ENCODE measurements at places on chromosomes 4 and X.
A peak's percentile ranks its signal among the peaks of the same experiment; 100 is the strongest.

- DNase-seq = no peak
Measured at GRCh38 chr4:150023489-150023888, 54.8 kb upstream of the DCLK2 start.

DNA sequence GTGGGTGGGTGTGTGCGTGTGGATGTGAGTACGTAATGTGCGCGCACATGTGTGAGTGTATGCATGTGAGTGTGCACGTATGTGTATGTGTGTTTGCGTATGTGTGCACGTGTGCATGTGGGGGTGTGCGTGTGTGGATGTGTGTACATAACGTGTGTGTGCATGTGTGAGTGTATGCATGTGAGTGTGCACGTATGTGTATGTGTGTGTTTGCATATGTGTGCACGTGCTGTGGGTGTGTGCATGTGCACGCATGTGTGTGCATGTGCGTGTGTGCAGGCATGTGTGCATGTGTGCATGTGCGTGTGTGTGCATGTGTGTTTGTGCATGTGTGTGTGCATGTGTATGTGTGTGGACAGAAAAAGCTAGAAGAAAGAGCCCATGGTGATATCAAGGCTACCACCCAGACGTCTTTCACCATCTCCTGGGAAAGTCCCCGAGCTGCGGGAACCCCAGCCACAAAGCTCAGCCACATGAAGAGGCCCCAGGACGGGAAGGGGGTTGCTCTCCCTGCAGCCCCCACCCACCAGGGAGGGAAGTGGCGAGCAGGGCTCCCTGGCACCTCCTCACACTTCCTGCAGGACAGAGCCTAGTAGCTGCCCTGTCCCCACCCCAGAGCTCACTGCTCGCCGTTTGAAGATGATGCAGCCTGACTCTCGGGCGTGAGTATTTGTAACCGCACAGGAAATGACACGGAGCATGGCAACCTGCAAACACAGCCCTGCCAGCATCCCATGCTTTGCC, 108.3 kb downstream of the DCTD start:
- peak; percentile 85 for DNase-seq

DNA sequence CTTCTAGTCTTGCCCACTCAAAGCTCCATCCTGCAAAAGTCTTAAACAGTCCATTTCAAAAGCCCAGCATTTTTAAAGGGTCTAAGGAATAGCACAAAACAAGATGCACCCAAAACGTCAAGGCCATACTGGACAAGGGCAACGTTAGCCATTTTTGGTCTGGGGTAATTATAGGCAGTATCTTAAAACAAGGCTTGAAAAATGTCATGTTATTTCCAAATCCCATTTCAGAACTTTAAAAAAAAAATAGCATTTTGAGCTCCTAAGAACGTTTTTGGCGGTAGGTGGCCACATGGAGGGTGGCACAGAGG, 584 bp upstream of the TMEM165 start:
- DNase-seq = no peak

GRCh38 chrX:134764202-134764785, 106.0 kb upstream of the PLAC1 start:
- peak; percentile 14 for DNase-seq

- no peak for DNase-seq
Measured at GRCh38 chrX:46759645-46759974, 692 bp upstream of the SLC9A7 start.

DNA sequence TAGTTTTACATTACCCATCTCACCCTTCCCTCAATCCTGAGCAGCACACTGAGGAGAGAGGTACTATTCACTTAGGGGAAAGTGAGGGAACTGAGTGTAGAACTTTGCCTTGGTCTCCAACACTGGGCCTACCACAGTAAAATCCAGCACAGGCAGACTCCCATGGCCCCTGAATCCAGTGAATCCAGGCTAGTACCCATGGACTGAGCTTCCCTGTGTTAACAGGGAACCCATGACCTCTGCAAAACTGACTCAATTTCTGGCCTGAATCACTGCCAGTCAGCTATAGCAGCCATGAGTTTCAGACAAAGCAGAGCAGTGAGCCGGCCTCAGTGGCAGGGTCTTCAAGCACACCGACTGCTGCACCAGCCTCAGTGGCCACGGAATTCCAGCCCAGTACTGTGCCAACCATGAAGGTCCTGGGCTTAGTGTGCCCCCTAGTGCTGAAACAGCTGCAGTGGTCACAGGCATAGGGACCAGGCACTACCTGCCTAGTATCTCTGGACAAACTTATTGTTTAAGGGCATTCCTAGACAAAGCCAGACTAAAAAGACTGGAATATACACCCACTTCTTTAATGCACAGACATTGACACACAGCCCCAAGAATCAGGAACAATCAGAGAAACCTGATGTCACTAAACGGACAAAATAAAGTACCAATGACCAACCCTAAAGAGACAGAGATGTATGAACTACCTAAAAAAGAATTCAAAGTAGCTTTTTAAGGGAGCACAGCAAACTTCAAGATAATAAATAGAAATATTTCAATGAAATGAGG, 127.4 kb upstream of the RPL34 start:
- no peak for DNase-seq

DNA sequence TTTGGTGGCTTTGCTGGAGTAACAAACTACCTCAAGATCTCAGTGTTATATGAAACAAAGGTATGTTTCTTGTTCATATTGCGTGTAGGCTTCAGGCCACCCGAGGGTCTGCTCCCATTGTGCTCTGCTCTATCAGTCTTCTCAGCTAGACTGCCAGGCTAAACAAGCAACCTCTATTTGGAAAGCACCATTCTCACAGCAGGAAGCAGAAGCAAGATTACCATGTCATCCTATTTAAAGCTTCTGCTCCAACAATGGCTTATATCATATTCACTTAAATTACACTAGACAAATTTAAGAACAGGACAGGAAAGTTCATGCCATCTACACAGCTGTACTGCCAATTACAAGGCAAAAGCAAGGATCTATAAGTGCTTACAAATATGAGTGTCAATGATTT, 385.8 kb downstream of the PPARGC1A start:
- no peak for DNase-seq

DNA sequence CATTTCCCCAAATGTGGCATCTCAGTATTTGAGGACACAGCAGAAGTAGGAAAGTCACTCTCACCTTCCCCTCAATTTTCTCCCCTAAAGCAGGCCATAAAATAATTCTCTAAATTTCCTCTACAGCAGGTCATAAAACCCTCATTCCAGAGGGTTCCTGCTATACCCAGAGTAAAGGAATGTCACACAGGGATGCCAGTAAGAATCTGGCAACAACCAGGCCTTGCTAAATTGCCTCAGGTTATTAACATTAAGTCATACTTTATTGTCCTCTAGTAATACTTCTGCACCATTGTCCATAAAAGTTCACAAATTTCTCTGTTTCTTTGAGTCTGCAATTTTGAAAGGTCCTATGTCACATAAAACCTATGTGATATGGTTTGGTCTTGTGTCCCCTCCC, 685.7 kb upstream of the SLIT2 start:
- DNase-seq = no peak

GRCh38 chr4:33073811-33074210, 2353.6 kb downstream of the PCDH7 start:
- no peak for DNase-seq

DNA sequence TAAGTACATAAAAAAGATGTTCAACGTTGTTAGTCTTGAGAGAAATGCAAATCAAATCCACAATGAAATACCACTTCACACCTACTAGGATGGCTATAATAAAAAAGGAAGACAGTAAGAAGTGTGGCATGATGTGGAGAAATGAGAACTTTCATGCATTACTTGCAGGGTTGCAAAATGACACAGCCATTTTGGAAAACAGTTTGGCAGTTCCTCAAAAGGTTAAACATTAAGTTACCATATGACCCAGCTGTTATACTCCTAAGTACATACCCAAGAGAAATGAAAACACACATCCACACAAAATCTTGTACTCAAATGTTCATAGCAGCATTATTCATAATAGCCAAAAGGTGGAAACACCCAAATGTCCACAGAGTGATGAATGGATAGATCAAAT, 25.8 kb upstream of the LIMCH1 start:
- peak; percentile 83 for DNase-seq

DNA sequence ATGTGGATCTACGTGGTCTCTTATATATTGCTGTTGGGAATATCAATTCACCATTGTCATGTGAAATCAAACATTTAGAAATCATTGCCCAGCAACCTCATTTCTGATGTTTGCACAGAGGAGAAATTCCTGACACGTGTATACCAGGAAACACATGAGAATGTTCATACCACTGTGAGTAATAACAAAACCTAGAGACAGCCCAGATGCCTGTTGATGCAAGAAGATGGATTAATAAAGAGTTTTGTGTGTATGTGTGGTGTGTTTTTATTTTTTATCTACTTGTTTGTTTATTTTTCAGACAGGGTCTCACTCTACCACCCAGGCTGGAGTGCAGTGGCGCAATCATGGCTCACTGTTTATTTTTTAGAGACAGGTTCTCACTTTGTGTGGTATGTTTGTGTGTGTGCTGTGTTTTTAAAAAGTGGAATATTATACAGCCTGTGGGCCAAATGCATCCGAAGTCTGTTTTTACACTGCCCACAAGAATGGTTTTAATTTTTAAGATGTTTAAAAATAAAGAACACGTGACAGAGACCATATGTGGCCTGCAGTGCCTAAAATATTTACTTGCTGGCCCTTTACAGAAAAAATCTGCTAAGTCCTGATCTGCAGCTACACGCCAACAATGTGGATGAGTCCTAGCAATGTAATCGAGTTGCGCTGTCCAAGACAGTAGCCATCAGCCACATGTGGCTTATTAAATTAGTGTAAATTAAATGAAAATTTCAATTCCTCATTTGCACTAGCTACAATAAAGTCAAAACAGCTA, 39.2 kb downstream of the TXLNG start:
- DNase-seq = peak; percentile 5

- no peak for DNase-seq
Measured at GRCh38 chr4:11436673-11437072, 8.0 kb upstream of the HS3ST1 start.

GRCh38 chr4:118866442-118866841, 22.2 kb upstream of the SYNPO2 start:
- no peak for DNase-seq

DNA sequence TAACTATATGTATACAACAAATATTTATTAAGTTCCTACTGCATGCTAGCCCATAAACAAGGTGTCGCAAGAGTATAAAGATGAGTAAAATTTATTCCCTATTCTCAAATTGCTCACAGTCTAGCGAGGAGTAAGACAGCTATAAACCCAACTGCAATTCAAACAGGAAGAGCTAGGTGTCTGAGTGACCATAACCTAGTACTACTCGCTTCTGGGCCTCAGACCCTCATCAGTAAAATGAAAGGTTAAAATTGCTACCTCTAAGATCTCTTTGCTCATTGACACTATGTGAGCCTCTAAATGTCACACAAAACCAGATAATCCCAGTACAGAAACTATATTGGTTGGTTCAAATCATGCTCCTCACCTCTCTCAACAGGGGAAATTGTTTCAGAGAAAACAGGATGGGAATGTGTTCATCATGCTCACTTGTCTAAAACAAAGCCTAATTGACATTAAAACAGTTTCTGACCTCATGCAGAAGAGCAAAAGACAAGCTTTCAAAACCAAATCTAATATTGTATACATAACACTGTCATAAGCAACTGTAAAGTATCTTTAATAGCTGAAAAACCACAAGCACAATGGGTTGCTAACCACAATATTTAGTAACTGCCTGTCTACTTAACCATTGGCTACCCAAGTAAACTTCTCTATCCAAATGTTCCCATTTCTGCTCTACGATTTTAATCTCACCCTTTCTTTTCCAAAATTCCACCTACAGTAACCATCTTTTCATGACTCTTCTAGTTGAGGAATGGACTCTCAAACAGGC, 264.6 kb upstream of the FMR1 start:
- DNase-seq = peak; percentile 23

DNA sequence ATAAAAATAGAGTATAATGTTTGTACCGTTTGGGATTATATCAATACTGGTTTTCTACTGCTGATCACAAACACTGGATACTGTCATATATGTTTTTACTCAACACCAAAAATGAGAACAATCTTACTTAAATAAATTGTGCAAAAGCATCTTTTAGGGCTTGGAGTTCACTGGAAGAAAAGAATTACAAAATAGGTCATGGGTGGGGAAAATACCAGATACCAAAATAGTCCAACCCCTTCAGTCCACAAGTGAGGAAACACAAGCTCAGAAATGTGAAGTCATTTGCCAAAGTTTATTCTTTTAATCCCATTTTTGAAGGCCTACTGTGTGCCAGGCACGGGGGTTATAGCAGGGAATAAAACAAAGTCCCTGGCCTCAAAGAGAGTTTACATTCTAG, 64.4 kb downstream of the ADGRG2 start:
- peak; percentile 71 for DNase-seq

GRCh38 chr4:82217986-82218715, 155.6 kb downstream of the HNRNPD start:
- DNase-seq = no peak

GRCh38 chr4:113730467-113731216, 30.9 kb downstream of the CAMK2D start:
- no peak for DNase-seq

DNA sequence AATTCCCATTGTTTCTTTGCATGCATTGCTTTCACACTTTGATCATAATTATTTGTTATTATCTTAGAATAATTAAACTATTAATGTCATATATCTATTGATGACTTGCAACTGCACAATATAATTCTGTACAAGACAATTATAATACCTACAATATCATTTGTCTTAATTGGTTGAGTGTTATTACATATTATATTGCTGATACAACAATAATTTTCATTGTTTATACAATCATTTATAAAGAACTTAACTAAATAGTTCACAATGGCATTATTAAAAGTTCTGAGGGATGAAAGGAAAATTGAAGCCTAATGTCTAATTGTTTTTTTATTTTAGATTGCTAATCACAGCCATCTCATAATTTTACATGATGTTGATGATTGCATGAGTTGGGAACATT, 227.6 kb downstream of the GALNTL6 start:
- DNase-seq = no peak

DNA sequence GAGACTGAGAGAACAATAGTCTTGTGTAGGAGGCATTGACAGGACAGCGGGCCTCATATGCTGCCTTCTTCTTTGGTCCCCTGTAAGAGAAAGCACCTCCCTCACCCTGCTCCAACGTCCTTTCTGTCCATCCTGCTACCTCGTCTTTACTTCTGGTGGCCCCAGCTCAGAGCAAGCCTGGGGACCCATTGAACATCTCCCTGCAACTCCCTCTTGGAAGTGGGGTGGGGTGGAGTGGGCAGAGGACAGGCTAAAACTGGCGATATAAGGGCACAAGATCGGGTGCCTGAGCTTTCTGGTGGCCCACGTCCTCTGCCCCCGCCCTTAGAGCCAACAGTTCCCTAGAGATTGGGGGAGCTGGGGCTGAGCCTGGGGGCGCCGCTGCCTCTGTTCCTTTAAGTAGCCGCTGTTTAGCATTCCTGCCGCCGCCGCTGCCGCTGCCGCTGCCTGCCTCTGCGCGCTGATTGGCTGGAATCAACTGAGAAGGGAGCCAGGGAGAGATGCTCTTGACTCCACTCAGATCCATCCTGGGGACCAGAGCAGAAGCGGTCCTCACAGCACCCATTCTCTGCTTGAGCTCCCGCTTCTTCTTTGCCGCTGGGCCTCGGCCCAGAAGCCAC, at the start of gene DLG3:
DLG3 (plus strand) TSS at position 510 of the 620 bp plus-strand sequence. CDS start 367 bp downstream, outside the sequence.
- DNase-seq = no peak
